ENCODE measurements at places on chromosomes 2 and 18.

GRCh38 chr2:139836769-139837168 lies 1056.6 kb upstream of the NXPH2 start:
- no peak for DNase-seq

- DNase-seq = peak; percentile 55
Observed at GRCh38 chr2:175253871-175254270, 72.4 kb upstream of the ATP5MC3 start.

GRCh38 chr2:201999279-201999678 lies 34.4 kb upstream of the FZD7 start:
- no peak for DNase-seq

- no peak for DNase-seq
Observed at GRCh38 chr2:124027182-124027581, 2.1 kb downstream of the CNTNAP5 start.

DNA sequence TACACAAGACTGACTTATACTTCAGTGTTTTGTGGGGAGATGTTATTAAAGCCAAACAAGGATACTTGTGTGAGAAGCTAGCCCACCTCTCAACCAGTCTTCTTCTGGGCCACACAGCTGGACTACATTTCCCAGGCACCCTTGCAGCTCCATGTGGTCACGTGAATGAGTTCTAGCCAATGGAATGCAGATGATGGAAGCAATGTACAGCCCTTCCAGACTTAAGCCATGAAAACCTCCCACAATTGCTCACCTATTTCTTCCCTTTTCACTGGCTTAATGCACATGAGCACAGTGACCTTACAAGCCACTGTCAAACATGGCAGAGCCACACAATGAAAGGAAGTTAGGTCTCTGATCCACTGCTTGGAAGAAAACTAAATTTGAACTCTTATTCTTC lies 20.4 kb upstream of the FEZ2 start:
- peak; percentile 15 for DNase-seq

- peak; percentile 70 for DNase-seq
Observed at GRCh38 chr2:32562906-32563305, 64.9 kb upstream of the TTC27 start.

- no peak for DNase-seq
Observed at GRCh38 chr2:142323206-142323605, 192.4 kb upstream of the LRP1B start.

DNA sequence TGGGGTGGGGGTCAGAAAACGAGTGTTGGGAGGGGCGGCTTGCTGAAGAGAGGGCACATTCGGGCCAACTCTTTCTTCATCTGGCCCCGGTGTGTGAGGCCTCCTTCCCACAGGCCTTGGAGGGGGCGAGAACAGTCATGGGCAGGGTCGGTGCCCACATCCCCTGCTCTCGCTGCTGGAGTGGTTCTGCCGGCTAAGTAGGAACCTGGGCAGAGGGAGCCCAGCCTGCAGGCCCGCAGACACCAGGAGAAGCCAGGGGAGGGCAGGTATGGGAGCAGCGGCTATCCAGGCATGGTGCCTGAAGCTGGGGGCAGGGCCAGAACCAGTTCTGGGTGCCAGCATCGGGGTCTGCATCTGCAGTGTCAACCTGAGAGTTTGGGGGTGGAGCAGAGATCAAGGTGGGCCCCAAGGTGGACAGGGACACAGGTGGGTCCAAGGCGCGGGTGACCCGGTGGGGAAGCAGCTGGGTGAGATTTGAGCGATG lies 46.6 kb upstream of the HPCAL1 start:
- no peak for DNase-seq

GRCh38 chr18:2522112-2522511 lies 49.2 kb downstream of the METTL4 start:
- no peak for DNase-seq

DNA sequence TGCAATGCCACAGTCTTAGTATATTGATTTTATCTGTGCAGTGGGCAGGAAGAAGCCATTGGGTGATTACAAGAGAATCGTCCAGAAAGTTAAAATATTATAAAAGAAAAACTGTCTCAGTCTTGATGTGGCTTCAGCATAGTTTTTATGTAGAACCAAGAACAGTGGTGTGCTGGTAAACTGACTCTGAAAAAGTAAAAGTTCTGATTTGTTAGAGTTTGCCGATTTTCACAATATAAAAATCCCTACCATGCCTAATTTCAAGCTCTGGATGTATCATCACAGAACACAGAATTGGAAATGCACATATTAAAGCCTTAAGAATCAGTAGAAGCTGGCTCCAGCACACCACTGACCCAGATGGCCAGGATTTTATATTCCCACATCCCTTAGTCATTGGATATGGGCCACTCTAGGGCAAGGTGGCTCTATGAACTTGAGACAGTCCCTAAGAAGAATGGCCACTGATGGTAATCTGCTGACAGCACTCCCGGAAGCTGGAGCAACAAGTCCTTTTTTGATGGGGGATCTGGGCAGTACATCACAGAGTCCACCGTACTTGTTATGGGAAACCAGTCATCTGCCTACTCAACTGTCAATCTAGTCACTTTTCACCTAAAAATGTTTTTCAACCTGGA lies 9.3 kb upstream of the PLEKHM3 start:
- no peak for DNase-seq

GRCh38 chr2:162579169-162579568 lies 235.2 kb downstream of the GCA start:
- no peak for DNase-seq

DNA sequence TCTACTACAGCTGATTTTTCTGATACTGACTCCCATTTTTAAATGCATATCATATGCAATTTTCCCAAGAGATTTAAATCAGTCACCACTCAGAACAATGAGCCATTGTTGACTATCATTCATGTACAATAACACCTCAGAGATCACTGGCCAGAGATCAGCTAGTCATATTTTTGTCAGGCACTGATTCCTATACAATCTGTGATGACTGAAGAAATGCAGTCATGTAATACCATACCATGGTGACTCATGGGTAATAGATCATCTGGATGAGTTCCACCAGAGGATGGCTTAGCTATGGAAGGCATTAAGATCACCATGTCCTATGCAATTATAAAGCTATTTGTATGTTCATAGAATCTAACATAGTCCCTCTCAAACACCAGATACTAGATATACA lies 285.7 kb upstream of the DCC start:
- DNase-seq = no peak

- no peak for DNase-seq
Observed at GRCh38 chr2:217154923-217155322, 295.1 kb upstream of the TNP1 start.

- DNase-seq = no peak
Observed at GRCh38 chr2:15492773-15493325, 68.3 kb downstream of the NBAS start.

Measured in foreskin melanocyte (primary cell).